ENCODE measurements at places on chromosomes 3 and 15.

DNA sequence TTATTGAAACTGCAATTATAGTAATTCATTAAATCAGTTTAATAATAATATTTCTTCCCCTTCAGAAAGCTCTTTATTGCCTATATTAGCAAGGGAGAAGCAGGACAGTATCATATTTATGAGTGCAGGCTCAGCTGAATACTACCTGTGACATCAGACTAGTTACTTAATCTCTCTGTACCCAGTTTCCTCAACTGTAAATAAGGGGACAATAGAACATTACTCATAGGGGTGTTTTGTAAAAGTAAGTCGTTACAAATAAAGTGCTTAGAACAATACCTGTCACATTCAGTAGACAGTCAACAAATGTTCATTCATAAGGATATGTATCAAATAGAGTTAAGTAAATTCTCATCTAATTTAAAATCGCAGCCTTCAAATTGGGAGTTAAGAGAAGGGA, 12.1 kb upstream of the VPS39 start:
- DNase-seq, result no peak

DNA sequence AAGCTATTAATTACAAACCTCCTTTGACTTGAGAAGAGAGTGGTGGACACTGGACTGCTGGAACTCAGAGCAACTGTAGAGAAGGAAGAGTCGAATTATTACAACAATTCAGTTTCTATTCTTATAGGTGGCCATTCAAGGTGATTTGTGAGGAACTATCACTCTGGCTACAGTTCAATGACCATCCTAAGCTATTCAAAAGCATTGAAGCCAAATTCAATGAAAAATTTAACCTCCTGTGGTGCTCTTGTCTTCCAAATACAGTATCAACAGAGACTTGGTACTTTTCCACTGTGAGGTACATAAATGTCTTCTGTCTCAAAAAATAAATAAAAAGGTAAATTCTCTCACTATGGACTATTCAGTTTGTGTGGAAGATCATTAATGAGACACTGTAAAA, 513.3 kb upstream of the SEMA6D start:
- no peak for DNase-seq

DNA sequence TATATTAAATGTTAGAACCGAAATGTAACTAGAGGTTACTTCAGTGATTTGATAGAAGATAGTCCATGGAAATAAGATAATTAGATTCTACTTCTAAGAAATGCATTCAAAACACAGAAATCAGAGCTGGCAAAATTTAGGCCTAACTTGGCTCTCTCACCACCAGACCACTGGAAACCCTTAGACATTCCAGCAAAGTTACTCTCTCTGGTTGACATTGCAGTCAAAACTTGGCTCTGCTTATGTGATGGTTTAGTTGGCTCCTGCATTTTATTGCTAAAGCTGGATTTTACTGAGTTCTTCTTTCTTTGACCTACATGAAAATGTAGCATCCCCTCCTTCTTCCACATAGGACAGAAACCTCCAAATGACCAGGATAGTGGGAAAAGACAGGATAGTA, 35.4 kb upstream of the CBLB start:
- DNase-seq, result no peak

GRCh38 chr15:91102546-91103330, 2.7 kb downstream of the SV2B start:
- peak; percentile 64 for DNase-seq

- no peak for DNase-seq
These were observed 74.0 kb upstream of the TTBK2 start for GRCh38 chr15:42994546-42994945.

DNA sequence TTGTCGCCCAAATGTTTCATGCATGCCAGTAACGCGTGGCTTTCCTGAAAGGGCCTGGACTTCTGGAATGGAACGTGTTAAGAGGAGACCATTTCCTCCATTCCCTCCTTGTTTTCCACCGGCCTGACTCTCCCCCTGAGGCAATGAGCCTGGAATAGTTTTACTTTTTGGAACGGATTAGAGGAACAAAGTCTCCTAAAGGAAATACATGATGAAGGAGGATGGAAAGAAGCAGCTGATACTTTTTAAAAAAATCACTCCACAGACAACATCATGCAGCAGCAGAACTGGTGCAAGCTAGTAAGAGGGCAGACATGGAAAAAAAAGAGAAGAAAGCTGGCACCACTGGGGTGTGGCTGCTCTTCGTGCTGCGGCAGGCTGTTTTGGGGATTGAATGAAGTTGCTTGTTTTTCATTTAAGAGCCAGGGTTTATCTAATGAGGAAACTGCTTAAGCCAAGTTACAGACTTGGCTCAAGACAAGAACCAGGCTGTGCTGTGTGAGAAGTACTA, 3.6 kb upstream of the KBTBD12 start:
- no peak for DNase-seq

GRCh38 chr15:45132844-45133560, 3.2 kb downstream of the DUOX1 start:
- DNase-seq, result no peak

DNA sequence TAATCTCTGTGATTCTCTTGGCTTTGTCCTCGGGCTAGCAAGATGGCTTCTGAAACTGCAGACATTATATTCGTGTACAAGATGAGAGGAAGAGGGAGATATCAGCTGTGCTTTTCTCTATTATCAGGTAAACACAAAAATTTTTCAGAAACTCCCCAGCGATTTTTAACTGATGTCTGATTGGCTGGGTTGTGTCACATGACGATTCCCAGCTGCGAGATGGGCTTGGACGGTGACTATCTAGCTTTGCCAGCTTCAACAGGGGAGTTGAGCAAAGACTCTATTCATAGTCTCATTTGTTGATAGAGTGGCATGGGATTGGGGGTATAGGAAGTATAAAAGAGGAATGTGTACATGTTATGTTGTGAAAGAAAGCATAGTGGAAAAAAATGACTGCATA, 248.8 kb upstream of the AZI2 start:
- no peak for DNase-seq

Data from G401 (cell line).